NCI-H226 (cell line): ENCODE measurements at places on chromosomes 3 and 15.

DNA sequence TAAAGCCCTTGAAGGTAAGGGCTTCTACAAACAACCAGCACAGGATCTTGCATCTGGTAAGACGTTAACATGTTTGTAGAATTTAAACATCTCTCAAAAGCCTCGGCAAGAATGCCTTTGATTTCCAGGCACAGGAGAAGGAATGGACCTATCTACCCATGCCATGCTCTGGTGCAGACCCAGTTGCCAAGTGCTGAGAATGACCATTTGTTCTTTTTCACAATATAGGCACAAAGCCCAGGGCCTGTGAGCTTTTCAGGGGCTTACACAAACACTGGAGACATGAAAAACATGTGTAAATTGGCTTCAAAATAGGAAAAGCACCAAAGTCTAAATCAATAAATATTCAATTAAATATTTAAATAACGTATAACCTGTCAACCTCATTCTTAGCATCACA lies 266.9 kb upstream of the TTC14 start:
- no peak for DNase-seq

GRCh38 chr3:167502401-167502800 lies 28.6 kb upstream of the SERPINI2 start:
- no peak for DNase-seq

- no peak for DNase-seq
Measured at GRCh38 chr3:155581579-155581978, 163.3 kb downstream of the PLCH1 start.

GRCh38 chr15:101184830-101185229 lies 67.0 kb downstream of the CHSY1 start:
- no peak for DNase-seq

- peak; percentile 57 for DNase-seq
Measured at GRCh38 chr3:105415951-105416350, 49.2 kb downstream of the ALCAM start.

GRCh38 chr3:154931484-154931883 lies 148.6 kb upstream of the MME start:
- peak; percentile 65 for DNase-seq

GRCh38 chr15:34613301-34613700 lies 29.9 kb upstream of the GOLGA8B start:
- no peak for DNase-seq

- DNase-seq: no peak
Measured at GRCh38 chr15:61112231-61112630, 116.9 kb downstream of the RORA start.

DNA sequence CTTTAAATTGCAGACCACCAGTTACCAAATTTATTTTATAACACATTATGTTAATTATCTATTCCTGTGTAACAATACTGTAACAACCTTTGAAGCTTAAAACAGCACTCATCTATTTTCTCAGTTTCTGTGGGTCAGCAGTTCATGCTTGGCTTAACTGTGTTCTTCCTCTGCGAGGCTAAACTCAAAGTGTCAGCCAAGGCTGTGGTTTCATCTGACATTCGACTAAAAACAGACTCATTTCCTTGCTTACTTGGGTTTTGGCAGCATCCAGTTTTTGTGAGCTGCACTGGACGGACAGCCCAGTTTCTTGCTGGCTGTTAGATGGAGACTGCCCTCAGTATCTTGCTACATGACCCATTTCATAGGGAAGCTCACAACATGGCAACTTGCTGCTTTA lies 247.3 kb upstream of the KCNH8 start:
- DNase-seq: no peak

DNA sequence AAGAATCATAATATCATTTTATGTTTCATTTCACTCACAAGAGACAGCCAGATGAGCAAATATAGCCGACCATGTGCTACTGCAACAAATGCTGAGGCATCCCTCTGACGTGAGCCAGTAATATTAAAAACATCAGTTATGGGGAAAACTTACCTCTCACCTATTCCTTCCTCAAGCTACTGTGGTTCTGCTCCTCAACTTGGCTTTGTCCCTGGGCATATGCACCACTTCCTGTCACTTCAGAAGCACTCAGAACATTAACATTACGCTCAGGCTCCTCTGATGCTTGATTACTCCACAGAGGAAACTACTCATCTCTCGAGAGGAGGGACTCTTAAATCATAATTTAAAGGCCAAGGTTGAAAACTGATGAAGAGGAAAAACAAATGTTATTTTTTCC lies 457.0 kb upstream of the ALCAM start:
- no peak for DNase-seq

- no peak for DNase-seq
Measured at GRCh38 chr15:69868756-69869155, 229.0 kb downstream of the TLE3 start.

GRCh38 chr3:111610612-111611054 lies 15.5 kb upstream of the ZBED2 start:
- DNase-seq: no peak

DNA sequence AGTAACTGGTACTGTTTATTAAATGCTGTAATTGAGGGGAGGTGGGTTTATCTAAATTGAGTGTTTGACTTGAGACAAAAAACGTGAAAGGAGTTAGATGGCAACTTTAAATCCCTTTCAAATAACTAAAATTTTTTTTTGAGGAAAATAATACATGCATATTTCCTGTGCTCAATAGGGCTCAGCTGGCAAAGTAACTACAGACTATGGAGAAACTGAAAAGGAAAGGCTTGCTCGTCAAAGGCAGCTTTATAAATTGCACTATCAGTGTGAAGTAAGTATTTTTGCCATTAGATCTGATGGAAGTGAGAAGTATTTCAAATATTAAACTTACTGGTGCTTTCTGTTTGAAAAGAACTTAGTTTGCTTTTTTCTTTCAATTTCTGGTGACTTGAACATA lies 72.2 kb downstream of the DZIP3 start:
- DNase-seq: no peak

DNA sequence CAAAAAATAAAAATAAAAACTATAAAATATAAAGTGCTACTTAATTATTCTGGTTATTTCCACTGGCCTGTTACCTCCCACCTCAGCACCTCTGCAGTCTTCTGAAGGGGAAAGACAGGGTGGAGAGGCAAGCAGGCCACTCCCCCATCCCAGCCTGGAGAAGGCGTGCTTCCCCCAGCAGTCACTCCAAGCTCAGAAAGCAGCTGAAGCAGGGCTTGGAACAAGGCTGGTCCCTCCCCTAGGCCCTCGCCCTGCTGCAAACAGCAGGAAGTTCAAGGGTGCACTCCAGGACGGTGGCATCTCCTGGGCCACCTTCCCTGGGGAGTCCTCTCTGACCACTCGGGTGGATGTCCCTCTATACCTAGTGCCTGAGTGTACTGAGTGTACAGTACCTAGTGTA lies 21.4 kb downstream of the CACNA2D2 start:
- no peak for DNase-seq

DNA sequence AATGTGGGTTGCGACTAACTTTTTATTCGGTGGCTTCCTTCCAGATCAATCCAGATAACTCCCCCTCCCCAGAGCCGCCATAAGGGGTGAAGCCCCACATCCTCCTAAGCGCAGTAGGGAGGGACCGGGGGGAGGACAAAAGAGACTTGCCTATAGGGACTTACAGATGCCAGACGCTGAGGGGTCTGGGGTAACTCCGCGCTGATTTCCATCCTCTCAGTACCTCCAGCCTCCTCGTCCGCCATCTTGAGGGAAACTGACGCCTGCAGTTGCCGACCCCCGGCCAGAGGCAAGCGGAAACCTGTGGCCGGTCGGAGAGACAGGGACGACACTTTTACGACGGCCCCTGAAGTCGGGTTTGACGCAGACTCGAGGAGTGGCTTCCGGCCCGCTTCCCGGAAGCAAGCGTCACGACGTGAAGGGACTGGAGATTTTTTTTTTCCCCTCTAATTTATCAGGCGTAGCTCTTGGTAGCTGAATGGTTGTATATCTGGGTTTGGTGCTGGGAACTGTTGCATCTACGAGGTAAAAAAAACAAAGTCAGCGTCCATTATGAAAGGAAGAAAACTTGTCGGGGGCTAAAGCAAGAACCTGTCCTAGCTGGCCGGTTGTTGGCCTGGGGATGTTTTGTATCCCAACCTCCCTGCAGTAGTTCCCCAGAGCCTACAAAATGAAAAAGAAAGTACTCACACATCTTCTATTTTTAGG lies at the start of gene UBR1:
Gene UBR1 (minus strand): TSS at position 261 of the 708 bp plus-strand sequence. CDS start 16 bp downstream, at position 245.
- peak; percentile 77 for DNase-seq

DNA sequence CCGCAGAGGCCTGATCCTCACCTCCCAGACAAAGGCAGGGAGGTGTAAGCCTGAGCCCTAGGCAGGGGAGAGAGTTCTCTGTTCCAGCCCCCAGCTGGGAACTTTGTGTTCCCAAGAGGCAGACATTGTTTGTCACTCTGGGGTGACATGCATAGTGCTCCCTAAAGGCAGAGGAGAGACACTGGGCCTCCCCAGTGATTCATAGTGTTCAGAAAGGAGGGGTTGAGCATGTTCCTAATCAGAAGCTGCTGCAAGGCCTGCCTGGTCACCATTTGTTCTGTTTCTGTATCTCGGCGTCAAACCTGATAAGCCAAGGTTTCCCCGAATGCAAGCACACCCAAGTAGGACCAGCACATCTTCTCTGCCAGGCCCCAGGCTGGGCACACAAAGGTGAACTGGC lies 24.0 kb upstream of the SLC6A6 start:
- no peak for DNase-seq

DNA sequence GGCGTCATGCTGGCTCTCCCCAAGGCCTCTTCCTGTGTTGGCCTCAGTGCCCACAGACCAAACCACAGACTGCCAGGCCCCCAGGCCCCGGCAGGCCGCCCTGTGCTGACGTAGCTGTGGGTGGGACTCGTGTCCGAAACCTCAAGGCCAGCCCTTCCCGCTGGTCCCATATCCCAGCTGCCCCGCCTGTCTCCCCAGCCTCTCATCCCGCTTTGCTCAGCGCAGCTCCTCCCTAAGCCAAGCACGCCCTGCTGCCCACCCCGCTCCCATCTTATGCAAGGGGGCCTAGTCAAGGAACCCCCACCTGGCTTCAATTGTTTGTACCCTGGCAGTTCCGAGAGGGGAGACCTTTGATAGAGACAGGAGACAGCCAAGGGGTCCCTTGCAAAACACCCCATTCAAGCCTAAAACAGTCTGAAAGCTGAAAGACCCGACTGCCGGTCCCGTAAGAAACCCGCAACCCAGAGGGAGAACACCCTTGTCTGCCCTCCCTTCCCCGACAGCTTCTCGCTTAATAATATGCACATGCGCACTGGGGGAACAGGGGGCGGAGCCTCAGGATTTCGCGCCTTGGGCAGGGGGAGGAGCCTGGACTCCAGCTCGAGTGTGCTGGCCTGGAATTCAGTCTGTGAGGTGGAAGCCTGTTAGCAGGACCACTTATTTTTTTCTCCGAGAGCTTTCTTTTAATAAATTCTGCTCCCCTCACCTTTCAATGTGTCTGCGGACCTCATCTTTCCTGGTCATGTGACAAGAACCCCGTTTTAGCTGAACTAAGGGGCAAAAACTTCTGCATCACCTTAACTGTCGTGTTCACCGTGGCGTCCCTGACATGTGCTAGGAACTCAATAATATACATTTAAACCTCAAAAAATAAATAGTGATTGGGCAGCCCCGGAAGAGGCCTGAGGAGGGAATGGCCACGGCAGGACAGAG lies 17.2 kb downstream of the TNFAIP8L3 start:
- no peak for DNase-seq

DNA sequence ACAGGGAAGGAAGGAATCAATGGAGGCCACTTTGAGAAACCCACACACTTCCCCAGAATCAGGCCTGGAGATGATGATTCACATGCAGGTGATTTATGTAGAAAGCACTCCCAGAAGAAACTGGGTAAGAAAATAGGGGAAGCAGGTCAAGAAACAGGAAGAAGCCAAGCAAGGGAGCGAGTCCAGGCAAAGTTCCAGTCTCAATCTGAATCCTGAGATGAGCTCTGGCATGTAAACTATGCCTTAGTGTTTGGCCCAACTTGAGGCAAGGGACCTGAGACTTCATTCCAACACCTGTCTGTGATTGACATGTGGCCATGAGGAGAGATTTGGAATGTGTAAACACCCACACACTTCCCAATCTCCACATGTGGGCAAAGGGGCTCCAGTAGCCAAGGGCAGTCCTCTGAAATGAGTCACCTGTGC lies 61.6 kb upstream of the CTNNB1 start:
- DNase-seq: peak; percentile 36
